CMK (cell line): ENCODE measurements at places on chromosomes 2 and 18.

GRCh38 chr2:230614913-230615332 is 97.7 kb upstream of the CAB39 start:
- DNase-seq: no peak

- DNase-seq: no peak
Measured at GRCh38 chr2:110114831-110115255, 779 bp downstream of the MALL start.

DNA sequence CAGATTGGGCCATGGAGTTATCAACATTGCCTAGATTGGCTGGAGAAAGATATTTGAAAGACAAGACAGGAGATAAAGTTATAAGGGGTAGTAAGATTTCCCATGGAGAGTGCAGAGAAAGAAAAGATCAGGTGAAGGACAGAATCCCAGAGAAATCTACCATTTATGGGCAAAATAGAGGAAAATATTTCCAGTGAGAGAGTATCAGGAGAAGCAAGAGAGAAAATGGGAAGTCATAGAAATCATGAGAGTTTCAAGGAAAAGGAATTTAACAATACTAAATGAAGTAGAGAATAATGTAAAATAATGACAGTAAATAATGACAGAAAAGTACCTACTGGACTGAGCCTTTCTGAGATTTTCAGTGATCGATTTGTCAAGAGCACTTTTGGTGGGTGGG is 447.6 kb upstream of the CHST9 start:
- no peak for DNase-seq

GRCh38 chr2:52083214-52083613 is 1051.3 kb upstream of the NRXN1 start:
- no peak for DNase-seq

DNA sequence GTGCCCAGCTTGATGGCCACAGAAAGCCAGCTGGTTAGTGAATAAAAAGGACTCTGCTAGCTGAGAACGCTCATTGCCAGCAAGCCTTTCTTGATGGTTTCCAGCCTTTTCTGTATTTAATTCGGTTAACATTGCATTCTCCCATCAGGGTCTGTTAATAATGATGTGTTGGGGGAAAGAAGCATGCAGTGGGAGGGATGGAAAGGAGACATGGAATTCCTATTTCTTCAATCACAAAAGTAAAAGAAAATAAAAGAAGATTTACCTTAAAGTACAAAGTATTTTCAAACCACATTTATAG is 141.9 kb upstream of the RBBP8 start:
- DNase-seq: no peak

- DNase-seq: no peak
Measured at GRCh38 chr2:227406177-227407031, 18.7 kb upstream of the SCYGR1 start.

DNA sequence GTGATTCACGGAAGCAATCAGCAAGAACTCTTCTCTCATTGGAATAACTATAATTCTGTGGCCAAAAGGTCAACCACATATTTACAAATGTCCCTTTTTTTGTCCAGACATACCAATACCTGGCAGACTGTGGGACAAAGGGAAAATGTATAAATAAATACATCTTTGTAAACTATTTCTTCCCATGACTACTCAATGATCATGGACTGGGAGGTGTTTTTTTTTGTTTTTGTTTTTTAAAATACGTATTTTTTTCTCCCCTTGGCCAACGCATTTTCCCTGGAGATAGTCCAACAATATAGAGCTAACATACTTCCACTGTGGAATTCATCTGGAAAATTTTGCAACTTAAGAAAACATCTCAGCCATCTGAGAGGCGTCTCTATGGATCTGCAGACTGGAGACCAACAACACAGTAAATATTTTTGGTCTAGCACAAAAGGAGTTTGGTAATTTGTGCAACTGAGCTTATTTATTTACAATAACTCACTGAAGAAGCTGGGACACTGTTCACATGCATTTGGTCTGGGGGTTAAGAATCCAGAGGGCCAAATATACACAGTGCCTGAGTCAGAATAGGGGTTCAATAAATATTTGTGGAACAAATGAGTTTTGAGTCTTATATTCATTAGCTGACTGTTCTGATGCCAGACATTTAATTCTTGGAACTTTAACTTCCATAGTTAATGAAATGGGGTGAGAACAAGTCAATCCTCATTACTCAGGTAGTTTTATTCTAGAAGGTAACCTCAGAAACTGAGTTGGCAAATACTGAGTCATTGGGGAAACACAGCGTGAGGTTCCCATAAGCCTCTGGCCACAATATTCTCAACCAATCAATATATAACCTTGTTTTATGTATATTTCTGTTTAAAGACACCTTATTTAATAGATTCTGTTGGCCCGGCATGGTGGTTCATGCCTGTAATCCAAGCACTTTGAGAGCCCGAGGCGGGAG is 36.2 kb downstream of the CCBE1 start:
- DNase-seq: no peak

GRCh38 chr2:201349601-201350000 is 7.5 kb downstream of the FLACC1 start:
- no peak for DNase-seq

DNA sequence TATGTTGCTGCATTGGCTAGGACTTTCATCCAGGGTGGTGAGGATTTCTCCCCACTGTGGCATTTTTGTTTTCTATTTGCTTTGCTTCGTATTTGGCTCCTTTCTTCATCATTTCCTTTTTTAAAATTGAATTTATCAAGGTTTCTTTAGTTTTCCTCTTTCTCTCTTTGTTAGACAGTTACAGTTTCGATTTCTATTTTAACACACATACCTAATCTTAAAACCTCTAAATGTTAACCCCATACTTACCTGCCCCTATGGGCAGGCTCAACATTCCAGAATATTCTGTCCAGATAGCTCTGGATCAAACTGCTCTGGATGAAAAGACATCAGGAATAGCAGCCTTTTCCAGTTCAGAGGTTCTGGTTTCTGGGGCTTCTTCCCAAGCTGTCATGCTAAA is 49.2 kb downstream of the DIPK1C start:
- DNase-seq: no peak

- peak; percentile 18 for DNase-seq
Measured at GRCh38 chr2:177772529-177772928, 300.0 kb downstream of the PDE11A start.

DNA sequence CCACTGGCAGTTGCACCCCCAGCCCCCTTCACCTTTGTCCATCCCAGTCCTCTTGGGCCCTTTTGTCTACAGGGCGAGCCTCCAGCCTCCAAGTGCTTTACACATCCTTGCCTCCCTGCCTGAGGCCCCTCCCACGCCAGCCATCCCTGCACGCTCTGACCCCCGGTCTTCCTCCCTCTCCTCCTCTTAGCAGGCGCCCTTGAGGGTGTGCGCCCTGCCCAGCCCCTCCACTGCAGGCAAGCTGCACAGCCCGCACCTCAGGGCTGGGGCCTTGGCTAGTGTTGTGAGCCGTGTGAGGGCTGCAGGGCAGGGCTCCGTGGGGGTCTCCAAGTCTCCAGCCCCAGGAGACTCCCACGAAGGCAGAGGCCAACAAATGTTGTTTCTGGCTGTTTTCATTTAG is 6.9 kb downstream of the BOK start:
- no peak for DNase-seq

GRCh38 chr2:85785027-85785822 is 31.4 kb downstream of the ATOH8 start:
- DNase-seq: no peak

DNA sequence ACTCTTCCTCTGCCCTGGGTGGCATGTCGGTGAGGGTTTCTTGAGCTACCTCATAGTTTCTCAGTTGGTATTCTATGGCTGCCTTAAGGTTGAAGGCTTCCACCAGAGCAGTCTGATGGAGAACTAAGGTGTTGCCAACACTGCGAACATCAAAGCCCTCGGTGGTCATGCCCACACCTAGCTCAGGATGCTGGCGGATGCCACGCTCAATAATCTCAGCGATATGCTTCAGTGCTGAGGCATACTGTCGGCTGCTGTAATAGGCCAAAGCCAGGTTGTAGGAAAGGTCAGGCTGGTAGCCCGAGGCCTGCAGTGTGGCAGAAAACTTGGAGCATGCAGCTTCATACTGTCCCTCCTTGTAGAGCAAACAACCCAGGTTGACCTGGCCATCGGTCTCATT is 225.3 kb downstream of the AGPS start:
- DNase-seq: no peak

GRCh38 chr18:79476918-79477571 is 81.3 kb downstream of the NFATC1 start:
- no peak for DNase-seq

- DNase-seq: no peak
Measured at GRCh38 chr2:72892506-72893173, 5.4 kb downstream of the SPR start.

DNA sequence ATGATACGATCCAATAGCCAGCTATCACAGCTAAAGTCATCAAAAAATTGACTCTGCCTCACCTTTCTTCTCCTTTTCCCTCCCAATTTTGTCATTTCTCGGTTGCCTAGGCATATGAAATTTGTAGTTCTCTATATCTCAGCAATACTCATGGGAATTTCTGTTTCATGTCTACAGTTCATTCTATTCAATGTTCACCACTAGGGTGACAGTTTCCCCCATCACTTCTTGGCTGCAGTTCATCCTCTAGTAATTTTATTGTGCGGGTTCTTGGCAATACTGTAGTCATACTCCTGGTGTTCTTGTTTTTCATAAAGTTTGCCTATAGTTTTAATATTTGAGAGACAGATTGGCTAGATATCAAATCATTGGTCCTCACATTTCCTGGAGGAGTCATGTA is 872.2 kb upstream of the ID2 start:
- no peak for DNase-seq

DNA sequence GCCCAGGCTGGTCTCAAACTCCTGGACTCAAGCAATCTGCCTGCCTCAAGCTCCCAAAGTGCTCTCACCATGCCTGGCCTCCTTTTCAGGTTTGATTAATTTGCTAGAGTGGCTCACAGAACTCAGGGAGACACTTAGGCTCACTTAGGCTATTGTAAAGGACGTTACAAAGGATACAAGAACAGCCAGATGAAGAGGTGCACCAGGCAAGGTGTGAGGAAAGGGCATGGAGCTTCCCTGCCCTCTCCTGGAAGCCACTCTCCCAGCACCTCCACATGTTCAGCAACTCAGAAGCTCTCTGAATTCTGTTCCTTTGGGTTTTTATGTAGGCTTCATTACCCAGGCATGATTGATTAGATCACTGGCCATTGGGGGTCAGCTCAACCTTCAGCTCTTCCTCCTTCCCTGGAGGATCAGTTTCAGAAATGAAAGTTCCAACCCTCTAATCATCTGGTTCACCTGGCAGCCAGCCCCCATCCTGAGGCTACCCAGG is 78.7 kb upstream of the RGPD5 start:
- DNase-seq: no peak

- no peak for DNase-seq
Measured at GRCh38 chr2:178871536-178871935, 64.3 kb upstream of the TTN start.

DNA sequence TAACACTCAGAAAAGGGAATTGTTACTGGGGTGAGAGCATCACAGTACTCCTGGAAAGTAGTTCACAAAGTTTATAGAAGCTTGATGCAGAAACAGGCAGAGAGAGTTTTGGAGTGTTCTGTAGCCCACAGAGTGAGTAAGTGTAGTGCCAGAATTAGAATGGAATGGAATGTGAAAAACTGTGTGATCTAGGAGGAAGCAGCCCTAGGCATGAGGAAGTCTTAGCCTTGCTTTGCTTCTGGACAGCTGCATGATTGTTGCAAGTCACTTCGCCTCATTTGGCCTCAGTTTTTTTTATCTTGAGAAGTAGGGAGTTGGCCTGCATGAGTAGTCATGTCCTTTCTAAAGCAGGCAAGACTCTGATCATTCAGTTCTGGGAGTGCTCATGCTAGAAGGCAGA is 10.9 kb downstream of the SERPINB12 start:
- DNase-seq: no peak

GRCh38 chr2:10486601-10487079 is 38.5 kb upstream of the ODC1 start:
- DNase-seq: no peak

DNA sequence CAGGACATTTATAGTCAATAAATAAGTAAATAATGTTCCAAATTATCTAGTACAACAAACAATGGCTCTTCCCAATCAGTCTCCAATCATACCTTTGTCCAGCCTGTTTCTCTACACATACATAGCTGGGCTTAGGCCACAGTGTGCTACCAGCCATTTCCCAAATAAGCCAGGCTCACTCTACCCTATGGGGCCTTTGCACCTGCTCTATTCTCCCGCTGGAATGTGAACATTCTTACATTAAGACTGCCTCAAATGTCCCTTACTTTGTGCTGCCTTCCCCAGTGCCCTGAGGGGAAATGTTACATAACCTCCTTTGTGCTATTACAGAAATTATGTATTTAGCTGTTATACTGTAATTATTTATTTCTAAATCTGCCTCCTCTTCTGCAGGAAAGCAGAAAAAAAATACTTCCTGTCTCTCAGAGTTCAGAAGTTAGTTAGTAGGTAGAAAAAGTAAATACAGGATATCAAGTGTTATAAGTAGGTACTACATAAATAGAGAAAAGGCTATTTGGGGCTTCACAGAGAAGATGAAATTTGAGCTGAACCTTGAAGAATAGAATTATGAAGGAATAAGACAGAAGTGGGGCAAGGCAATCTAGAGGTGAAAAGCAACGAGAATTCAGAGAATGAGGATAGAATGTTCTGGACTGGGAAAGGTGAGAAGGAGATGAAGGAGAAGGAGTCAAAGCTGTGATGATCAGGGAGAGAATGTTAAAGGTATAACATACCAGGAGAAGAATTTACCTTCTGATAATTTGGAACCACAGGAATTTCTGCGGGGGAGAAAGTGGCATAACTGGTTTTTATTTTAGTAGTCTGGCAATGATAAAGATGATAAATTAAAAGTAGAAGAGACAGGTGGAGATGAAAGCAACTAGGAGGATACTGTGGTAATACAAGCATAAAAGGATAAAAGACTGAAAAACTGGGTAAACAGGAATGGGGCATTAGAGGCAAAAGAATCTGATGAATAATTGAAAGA is 37.0 kb downstream of the ROCK1 start:
- no peak for DNase-seq

GRCh38 chr2:42928692-42929545 is 136.5 kb upstream of the HAAO start:
- DNase-seq: peak; percentile 71

- DNase-seq: no peak
Measured at GRCh38 chr2:164080486-164080885, 344.7 kb upstream of the FIGN start.

DNA sequence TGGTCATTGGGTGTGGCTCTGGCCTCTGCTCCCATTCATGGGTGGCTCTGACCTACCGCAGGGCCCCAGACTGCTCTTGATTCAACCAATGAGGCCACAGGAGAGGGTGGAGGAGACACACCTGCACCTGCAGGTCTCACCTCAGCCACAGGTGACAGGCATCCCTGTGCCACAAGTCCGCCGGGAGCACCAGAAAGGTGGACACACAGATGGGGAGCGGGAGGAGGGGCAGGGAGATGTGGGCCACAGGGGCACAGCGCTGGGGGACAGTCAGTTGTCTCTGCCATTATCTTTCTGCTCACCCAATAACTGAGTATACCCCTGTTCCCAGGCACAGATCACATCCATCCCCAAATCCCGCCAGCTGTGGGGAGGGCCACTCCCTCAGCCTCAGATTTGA is 189.1 kb upstream of the SALL3 start:
- DNase-seq: no peak

DNA sequence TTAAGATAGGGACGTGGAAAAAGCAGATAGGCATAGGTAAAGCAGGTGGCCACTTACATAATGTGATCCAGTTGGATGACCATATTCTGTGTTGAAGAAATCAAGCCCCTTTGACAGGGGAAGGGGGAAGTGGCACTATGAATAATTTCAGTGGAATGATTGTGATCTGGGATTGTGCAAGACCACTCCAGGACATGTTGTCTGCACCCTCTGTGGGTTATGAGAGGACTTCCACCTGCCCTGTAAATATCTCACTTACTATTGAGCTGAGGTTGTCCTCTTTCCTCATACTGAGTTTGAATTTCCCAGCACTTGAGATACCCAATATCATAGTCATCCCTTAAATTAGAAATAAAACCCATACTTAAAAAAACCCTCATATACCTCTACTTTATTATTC is 220.7 kb downstream of the IRS1 start:
- DNase-seq: no peak
